Stimulated activated CD8-positive, alpha-beta memory T cell treated with anti-CD3 and anti-CD28 coated beads, Interleukin-15, amount 100 ng/mL, for 4 hours (primary cell): ENCODE measurements at places on chromosomes 11 and 22.

DNA sequence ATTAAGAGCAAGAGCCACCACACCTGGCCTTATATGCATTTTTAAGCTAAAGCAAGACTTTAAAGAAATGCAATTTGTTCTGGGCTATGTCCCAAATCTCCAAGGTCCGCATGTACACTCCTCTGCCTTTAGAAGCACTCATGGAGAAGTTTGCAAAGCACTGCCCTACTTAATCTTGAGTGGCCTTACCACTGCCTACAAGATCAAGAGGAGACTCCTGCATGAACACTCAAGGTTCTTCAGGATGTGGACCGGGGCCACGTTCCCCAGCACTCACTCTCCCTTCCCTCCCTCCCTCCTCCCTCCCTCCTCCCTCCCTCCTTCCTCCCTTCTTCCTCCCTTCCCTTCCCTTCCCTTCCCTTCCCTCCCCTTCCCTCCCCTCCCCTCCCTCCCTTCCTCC lies 63.2 kb upstream of the HSPA8 start:
- DNase-seq: no peak

GRCh38 chr11:15941206-15941770 lies 415.1 kb downstream of the SOX6 start:
- no peak for DNase-seq

DNA sequence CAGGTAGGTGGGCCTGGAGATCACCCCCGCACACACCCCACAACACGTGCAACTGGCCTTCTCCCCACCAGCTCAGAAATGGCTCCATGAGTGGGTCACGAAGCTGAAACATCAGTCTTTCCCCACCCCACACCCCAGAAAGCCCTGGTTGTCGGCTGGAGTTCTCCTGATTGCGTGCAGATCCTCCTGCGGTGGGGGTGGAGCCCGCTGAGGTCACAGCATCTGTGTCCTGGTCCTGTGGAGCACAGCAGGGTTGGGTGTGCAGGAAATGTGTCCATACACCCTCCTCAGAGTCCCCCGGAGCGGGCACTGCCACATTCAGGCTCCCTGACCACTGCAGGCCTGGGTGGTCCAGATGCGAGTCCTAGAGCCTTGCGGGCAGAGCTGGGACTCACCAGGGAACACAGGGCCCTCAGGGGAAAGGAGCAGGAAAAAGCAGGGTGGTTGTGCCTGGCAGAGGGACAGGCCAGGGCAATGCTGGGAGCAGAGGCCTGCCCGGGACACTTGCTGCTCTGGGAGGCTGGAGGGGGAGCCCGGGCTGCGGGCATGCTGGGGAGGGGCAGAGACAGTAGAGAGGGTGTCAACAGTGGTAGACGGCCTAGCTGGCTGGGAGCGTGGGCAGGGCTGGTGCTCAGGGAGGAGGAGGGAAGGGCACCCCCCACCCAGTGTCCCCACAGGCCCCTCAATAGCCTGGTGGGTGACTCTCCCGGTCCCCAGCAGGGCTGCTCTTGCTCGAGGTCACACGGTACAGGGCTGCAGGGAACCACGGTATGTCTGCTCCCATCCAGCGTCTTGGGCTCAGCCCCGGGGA lies 42.4 kb upstream of the PPARA start:
- DNase-seq: no peak

GRCh38 chr11:103901656-103902055 lies 134.8 kb upstream of the DDI1 start:
- no peak for DNase-seq

GRCh38 chr11:123815122-123815521 lies 9.0 kb upstream of the OR6M1 start:
- DNase-seq: no peak

DNA sequence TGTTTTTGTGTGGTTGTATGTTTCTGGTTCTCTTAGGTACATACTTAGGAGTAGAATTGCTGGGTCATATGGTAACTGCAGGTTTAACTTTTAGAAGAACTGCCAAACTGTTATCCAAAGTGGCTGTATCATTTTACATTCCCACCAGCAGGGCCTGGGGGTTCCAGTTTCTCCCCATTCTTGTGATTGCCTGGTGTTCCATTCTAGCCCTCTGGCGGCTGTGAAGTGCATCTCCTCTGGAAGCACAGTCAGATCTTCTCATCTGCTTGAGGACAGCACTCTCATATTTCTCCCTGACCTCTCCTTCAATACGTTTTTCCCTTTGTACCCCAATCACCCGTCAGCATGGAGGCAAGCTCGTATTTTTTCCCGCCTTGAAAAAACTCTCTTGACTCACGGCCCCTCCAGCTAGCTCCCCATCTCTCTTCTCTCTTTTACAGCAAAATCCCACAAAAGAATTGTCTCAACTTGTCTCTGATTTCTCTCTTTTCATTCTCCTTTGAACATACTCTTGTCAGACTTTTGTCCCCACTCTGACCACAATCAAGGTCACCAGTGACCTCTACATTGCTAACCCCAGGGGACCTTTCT lies 56.8 kb upstream of the THY1 start:
- no peak for DNase-seq

DNA sequence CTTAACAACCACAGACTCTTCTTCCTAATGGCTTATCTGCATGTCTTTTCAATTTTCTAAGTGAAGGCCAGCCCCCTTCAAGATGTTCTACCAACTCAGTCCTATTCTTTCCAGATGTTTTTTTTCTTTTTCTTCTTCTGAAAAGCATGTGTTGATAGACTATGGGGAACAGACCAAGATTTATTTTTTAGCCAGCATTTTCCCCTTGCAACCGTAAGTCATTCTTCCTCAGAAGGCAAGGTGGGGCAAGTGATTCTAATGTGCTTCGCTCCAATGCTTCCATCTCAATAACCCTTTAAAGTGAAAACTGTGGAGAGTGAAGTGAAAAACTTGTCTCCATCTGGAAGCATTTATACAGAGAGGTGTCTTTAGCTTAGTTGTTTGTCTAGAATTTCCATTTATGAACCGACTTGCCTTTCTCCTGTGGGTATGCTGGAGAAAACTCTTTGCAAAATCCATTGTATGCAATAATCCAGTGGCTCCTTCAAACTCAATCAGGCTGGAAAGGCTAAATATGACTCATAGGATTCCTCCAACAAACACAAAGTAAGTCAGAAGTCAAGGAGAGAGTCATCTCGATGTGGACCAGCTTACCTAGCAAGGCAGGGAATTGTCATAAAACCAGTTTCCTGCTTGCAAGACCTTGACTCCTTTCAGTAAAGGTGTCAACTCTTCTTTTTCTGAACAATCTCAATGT lies 83.7 kb downstream of the MAML2 start:
- no peak for DNase-seq

GRCh38 chr11:35664977-35665441 lies 2.4 kb downstream of the TRIM44 start:
- no peak for DNase-seq

DNA sequence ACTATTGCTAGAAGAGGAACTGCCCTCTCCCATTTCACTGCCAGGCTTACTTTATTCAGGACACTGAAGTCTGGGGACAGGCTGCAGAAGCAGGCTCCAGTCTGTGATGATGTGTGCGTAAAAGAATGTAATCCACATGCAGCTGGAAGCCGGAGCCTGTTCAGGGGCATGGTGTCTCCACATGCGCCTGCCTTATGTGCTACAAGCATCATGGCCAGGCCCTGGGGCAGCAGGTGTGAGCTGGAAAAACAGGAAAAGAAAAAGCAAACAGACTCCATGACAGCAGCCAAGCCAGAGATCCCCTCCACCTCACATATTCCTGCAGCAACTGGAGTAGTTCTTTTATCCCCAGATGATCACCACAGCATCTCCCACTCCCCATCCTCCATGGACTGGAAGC lies 33.4 kb downstream of the ARFGAP2 start:
- no peak for DNase-seq

GRCh38 chr22:36067235-36067558 lies 38.6 kb upstream of the RBFOX2 start:
- DNase-seq: no peak
